ENCODE measurements at places on chromosomes 6 and 20.

- DNase-seq: no peak
These were observed 47.9 kb downstream of the CEP57L1 start for GRCh38 chr6:109143191-109143590.

GRCh38 chr6:35049900-35050756 is 91.0 kb downstream of the TCP11 start:
- DNase-seq: no peak

- DNase-seq: peak; percentile 42
These were observed 14.3 kb upstream of the FOXP4 start for GRCh38 chr6:41531591-41532582.

DNA sequence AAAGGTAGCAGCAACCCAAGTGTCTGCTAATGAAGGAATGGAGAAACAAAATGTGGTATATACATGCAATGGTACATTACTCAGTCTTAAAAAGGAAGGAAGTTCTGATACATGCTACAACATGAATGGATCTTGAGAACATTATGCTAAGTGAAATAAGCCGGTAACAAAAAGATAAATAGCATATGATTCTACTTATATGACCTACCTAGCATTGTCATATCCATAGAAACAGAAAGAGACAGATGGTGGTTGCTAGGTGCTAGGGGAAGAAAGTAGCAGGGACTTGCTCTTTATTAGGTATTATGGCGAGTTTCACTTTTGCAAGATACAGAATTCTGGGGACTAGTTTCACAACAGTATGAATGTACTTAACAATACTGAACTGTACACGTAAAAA is 46.6 kb downstream of the UBR2 start:
- DNase-seq: no peak

DNA sequence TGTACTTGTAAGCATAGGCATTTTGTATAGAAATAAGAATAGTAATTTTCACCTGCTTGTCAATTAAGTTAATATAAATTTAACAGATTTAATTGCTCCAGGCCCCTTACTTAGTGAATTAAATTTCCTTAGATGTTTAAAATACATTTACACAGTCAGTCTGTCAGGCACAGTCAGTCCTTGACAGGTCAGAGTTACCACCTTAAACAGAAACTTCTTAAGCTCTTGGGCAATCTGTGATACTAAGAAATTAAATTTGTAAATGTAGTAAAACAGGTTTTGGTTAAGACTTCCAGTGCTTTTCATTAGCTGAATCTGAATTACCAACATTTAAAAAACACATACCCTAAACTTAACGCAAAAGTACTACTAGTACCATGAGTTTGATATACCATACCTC is 15.9 kb downstream of the PTPRA start:
- DNase-seq: no peak

DNA sequence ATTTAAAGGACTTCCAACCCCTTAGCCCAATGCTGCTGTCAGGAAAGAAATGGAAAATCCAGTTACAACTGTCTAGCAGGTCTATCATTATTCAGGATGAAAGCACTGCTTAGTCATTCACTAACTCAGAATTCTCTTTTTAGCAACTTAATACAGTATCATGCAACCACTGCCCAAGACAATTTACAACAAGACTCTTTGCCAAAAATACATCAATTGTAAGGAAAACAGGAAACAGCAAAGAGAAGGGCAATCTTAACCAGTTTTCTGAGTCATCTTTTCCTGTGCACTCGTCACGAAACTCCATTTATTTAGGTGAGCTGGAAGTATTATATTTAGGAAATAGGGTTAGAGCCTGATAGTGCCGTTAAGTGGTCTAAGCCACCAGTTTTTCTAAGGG is 1197.7 kb upstream of the CITED2 start:
- no peak for DNase-seq

- no peak for DNase-seq
These were observed 61.4 kb upstream of the E2F3 start for GRCh38 chr6:20340068-20340848.

- no peak for DNase-seq
These were observed 43.8 kb downstream of the EYA2 start for GRCh38 chr20:46938434-46938833.

GRCh38 chr20:2748551-2749342 is 51.7 kb downstream of the CPXM1 start:
- no peak for DNase-seq

Data from CD4-positive, alpha-beta T cell treated with Interleukin-15 for 1 hour (primary cell).